NCI-H1930 (cell line): ENCODE measurements at places on chromosomes 7 and 10.

GRCh38 chr7:23469961-23470250 is 385 bp downstream of the IGF2BP3 start:
- no peak for DNase-seq

DNA sequence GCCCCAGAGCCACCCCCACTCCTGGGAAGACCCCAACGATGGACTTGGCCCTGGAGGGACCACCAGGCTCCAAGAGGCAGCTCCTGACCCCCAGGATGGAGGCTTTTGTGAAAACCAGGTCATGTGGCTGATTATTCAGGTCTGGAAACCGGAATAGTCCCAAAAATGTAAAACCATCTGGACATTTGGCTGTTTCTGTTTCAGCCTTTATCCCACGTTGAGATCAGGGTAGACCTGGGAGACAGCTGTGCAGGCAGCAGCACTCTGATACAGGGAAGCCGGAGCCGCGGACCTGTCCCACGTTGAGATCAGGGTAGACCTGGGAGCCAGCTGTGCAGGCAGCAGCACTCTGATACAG is 7.1 kb upstream of the ADGRA1 start:
- no peak for DNase-seq

DNA sequence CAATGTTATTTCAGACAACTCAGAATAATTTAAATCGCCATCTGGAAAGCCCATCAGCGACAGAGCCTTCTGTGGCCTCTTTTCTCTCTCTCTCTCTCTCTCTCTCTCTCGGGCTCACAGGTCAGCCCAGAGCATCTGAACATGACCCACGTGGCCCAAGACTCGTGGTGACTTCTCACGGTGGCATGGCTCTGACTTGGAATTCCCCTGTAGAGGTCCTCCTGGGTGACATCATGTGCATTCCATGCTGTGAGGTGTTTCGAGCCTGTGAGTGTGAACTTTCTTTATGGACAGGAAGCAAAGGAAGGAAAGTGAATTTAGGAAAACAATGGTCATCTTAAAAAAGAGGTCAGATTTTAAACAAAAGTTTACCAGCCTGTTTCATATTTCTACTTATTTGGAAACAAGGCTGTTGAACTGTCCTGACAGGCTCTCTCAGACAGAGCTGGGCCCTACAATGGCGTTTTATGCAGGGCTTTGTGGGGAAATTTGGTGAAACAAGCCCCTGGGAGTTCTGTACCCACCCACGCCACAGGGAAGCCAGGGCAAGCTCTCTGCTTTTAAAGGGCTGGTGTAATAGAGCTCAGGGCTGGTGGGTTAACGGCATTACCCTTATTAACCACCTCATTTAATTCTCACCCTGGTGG is 359.7 kb upstream of the ZNF32 start:
- DNase-seq: no peak

GRCh38 chr7:93231259-93231658 is 907 bp upstream of the VPS50 start:
- DNase-seq: no peak

DNA sequence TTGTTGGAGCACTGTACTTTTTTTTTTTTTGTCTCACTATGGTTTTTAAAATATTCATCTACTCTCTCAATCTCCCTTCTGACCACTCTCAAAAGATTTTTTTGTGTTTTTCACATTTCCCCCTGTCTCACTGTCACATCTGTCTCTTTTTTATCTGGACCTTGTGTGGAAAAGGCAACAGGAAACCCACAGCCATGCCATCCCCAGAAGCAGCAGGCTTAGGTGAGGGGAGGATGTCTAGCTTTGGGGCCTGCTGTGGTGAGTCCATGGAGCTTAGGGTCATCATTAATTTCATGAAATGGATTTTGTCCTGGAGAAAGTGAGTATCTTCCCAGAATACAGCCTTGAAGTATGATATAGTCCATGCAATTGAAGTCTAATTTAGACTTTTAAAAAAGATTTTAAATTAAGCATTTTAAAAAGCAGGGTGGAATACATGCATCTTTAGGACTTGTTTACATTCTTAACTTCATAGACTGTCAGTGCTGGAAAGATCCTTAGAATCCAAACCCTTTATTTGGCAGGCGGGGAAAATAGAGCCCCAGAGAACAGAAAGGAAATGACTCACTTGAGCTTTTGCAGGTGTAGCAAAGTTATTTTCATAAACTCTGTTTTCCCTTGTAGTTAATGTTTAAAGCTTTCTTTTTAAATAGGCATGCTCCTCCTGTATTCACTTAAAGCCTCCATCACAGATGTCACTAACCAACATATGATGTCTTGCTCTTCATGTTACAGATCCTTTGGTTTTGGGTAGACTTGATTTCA is 25.1 kb downstream of the MINDY4 start:
- DNase-seq: no peak

DNA sequence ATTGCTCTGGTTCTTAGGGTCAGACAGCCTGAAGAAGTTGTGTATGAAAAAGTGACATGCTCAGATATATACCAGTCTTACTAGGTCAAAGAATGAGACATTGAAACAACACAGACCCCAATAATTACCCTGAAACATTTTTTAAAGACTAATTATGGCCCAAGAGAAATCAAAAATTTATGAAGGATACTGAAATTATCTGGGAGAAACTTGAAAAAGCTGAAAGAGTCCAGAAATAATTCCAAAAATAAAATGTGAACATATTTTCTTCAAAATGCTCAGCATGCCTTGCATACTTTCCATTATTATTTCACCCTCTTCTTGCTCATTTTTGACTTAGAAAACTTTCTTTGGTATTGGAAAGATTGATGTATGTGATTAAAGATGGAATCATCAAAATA is 198.9 kb upstream of the CCDC6 start:
- DNase-seq: no peak

GRCh38 chr10:103715430-103715829 is 139.9 kb downstream of the SH3PXD2A start:
- no peak for DNase-seq

DNA sequence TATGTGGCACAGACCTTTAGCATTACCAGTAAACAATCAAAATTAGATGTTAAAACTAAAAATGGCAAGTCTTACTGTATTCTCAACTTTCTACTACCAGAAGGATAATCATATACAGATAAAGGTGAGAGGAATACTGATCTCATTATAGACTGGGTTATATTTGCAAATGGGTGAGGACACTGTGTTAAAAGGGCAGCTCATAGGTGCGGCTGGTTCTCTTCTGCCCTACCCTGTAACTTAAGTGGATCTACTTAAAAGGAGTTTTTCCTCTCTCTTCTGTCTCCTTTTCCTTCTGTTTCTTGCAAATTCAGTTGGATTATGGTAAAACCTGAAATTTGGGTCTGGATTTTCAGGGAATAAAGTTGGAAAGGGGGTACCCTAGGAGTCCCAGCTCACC is 33.0 kb downstream of the WASL start:
- DNase-seq: no peak

DNA sequence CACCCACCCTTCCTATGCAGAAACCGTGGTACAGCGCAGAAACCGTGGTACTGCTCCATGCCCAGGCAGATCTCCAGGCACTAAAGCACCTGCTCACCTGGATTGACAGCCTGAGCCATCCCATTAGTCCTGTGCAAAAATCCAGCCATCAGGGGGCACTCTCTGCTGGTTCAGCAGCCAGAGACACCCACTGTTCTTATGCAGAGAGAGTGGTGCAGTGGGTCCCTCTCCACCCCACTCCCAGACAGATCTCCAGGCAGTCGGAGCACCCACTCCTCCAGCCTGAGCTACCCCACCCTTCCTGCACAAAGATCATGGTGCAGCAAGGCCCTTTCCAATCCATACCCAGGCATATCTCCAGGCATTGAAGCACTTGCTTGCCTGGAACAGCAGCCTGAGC is 219.8 kb downstream of the CTNNA3 start:
- DNase-seq: no peak

- no peak for DNase-seq
These were observed 5.7 kb downstream of the HECTD2 start for GRCh38 chr10:91415816-91416215.

DNA sequence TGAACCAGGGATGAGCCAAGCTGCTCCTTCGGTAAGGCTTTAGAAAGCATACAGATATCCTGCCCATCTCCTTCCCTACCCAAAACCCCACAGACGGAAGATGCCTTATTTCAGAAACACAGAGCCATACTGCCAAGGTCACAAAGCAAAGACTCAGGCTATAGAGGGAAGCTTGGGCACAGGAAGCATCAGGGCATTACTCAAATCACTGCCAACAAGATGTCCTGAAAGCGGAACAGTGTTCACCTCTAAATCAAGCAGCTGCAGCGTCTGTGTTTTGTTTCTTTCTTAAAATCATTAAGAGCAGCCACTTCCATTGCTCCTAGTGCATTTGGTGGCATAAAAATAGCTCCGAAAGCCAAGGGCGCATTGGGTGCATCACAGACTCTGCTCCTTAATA is 307.3 kb downstream of the SORCS1 start:
- DNase-seq: no peak

- DNase-seq: no peak
These were observed 521.5 kb downstream of the SUGCT start for GRCh38 chr7:40656349-40656748.

DNA sequence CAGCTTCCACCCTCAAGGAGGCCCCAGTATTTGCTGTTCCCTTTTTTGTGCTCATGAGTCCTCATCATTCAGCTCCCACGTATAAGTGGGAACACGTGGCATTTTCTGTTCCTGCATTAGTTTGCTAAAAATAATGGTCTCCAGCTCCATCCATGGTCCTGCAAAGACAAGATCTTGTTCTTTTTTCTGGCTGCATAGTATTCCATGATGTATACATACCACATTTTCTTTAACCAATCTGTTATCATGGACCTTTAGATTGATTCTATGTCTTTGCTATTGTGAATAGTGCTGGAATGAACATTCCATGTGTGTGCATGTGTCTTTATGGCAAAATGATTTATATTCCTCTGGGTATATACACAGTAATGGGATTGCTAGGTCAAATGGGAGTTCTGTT is 17.0 kb downstream of the KRIT1 start:
- no peak for DNase-seq

DNA sequence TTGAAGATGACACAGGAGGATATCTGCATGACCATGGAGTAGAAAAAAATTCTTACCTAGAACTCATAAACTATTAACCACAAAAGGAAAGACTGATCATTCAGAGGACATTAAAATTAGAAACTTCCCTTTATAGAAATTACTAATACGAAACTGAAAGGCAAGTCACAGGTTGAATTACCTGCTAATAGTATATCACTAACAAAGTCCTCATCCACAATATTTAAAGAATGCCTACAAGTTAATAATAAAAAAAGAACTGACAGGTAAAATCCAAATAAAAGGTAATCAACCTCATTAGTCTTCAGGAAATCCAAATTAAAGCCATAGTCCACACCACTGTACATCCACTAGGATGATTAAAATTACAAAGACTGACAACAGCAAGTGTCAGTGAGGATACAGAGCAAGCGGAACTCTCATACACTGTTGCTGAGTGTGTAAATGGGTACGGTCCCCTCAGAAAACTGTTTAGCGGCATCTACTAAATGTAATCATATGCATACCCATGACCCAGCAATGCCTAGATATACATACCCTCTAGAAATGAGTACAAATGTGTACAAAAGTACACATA is 71.2 kb downstream of the ARHGAP21 start:
- no peak for DNase-seq

GRCh38 chr10:47357911-47358310 is 9.7 kb downstream of the RBP3 start:
- no peak for DNase-seq

- DNase-seq: no peak
These were observed 267.9 kb upstream of the TCERG1L start for GRCh38 chr10:131579251-131580071.

GRCh38 chr10:77637532-77638320 is at the start of gene KCNMA1:
KCNMA1 (minus strand) TSS chr10:77637808.
- DNase-seq: peak; percentile 48

- DNase-seq: no peak
These were observed 18.6 kb upstream of the IFIT2 start for GRCh38 chr10:89283025-89283935.
